DMS79 treated with DMSO at 0.1 percent for 48 hours (cell line): ENCODE measurements at places on chromosomes 7 and 10.

- peak; percentile 54 for DNase-seq
Measured at GRCh38 chr7:133682364-133683181, 429.7 kb downstream of the EXOC4 start.

- no peak for DNase-seq
Measured at GRCh38 chr7:98133181-98133580, 26.5 kb downstream of the LMTK2 start.

- DNase-seq, result no peak
Measured at GRCh38 chr10:111716032-111716431, 467.5 kb downstream of the GPAM start.

DNA sequence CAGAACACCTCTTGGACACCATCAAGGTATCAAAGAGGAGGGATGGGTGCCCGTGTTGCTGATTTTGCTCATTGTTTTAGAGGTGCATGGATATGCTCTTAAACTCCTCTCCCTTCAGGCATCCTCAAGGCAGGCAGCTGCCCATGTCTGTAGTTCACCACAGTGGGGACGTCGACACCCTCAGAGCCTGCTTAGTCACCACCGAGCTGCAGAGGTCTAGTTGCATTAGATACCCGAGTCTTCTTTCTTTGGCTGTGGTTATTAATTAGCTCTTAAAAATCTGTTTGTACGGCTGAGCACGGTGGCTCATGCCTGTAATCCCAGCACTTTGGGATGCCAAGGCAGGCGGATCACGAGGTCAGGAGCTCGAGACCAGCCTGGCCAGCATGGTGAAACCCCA lies 24.7 kb upstream of the TSPAN13 start:
- no peak for DNase-seq

DNA sequence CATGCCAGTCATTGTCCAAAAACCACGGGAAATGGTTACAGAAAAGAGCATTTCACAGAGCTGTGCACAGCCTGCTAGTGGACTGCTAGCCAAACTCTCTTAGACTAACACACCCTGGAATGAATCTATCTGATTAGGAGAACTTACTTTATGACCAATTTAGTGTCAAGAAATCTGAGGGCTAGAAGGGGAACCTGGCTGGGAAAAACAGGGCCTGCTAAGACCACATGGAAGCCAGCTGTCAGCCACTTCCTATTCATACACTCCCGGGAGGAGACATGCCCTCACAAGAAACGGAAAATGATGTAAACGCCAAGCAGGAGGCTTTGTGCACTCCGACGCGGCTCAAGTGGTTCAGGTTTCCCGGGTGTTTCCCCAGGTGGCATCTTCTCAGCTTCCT lies 54.8 kb downstream of the MPP7 start:
- no peak for DNase-seq
